ENCODE measurements at places on chromosomes 13 and 19.

GRCh38 chr19:19943848-19944582, 43.3 kb downstream of the ZNF93 start:
- DNase-seq = no peak

- DNase-seq = peak; percentile 66
Observed at GRCh38 chr19:3397266-3398022, 31.1 kb downstream of the NFIC start.

GRCh38 chr19:35267353-35267817, 1.4 kb upstream of the USF2 start:
- DNase-seq = peak; percentile 76

DNA sequence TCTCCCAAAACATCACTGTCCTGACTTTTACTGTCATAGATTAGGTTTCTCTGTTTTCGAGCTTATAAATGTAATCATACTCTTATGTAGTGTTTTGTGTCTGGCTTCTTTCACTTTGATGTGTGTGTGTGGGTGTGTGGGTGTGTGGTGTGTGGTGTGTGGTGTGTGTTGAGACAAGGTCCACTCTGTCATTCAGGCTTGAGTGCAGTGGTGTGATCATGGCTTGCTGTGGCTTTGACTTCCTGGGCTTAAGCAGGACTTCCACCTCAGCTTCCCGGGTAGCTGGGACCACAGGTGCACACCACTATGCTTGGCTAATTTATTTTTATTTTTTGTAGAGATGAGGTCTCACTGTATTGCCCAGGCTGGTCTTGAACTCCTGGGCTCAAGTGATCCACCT, 59.6 kb downstream of the PDS5B start:
- no peak for DNase-seq

- peak; percentile 90 for DNase-seq
Observed at GRCh38 chr19:17234911-17235299, 8.9 kb downstream of the OCEL1 start.

- DNase-seq = peak; percentile 99
Observed at GRCh38 chr19:13880059-13881043, 3.4 kb downstream of the NANOS3 start.
